Fibroblast of skin of right quadriceps (primary cell): ENCODE measurements at places on chromosomes 11 and 22.

- DNase-seq: peak; percentile 60
Observed at GRCh38 chr11:94504689-94505293, 7.5 kb upstream of the C11orf97 start.

DNA sequence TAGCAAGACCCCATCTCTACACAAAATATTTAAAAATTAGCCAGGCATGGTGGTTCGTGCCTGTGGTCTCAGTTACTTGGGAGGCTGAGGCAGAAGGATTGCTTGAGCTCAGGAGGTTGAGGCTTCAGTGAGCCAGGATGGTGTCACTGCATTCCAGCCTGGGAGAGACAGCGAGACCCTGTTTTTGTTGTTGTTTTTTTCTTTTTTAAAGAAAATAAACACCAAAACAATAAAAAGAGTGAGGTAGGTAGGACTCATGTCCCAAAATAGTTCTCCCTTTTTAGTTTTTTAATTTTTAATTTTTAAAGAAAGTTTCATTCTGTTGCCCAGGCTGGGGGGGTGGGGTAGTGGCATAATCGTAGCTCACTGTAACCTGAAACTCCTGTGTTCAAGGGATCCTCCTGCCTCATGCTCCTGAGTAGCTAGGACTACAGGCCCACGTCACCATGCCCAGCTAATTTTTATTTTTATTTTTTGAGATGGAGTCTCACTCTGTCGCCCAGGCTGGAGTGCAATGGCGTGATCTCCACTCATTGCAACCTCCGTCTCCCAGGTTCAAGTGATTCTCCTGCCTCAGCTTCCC lies 25.5 kb upstream of the MALAT1 start:
- DNase-seq: peak; percentile 38

GRCh38 chr22:35966314-35967045 lies 62.1 kb downstream of the RBFOX2 start:
- DNase-seq: peak; percentile 87

- no peak for DNase-seq
Observed at GRCh38 chr11:67355023-67355793, 1.9 kb upstream of the POLD4 start.

GRCh38 chr22:41687901-41688364 lies 734 bp downstream of the SNU13 start:
- DNase-seq: peak; percentile 16
